ENCODE measurements at places on chromosomes 3 and 15.

GRCh38 chr3:58691997-58692396, 25.4 kb upstream of the FAM3D start:
- no peak for DNase-seq

GRCh38 chr15:29319823-29320222, 50.2 kb upstream of the NSMCE3 start:
- no peak for DNase-seq

DNA sequence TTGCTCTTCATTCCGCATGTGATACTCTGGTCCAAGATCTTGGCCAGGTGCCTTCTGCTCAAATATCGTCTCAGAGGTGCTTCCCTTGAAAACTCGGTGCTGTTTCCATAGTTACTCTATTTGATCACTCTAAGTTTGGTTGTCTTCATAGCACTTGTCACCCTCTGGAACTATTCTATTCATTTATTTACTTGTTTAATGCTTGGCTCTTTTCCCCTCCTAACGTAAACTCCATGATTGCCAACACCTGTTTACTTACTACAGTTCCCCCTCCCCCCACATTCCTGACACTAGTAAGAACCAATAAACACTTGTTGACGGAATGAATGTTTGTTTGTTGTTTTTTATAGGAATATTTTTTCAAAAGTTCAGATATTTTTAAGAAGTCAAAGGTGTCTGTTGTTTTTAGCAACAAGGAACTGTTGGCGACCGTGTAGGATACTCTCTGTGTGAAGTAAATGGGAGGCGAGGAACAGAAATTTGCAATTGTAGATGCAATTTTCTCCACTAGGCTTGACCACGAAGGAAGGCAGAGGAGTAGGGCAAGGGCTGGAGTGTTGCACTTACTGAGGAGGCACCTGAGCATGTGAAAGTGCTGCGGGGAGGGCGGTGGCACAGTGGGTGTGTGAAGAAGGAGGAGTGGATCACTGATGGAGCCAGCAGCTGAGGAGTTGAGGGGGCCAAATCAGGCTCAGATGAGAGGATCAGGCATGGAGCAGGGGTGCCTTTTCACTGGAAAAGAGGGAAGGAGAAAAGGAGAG, 48.4 kb downstream of the MOBP start:
- DNase-seq = no peak

DNA sequence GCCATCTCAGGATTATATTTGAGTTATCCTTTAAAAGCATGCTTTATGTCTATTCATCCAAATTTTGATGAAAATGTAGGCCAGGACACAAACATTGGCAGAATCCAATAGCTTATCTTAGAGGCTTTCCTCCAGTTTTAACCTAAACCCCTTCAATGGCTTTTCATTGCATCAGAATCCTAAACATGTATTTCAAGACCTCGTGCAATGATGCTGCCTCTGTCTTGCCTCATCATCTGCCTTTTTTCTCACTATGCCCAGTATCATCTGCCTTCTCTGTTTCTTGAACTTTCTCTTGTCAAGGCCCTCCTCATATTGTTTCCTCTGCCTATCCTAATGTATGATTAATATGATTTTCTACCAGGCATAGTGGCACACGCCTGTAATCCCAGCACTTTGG, 76.1 kb upstream of the MAP4 start:
- no peak for DNase-seq

- no peak for DNase-seq
Observed at GRCh38 chr3:122962149-122962548, 65.4 kb downstream of the SEMA5B start.

GRCh38 chr15:79736435-79737000, 160.3 kb downstream of the MTHFS start:
- no peak for DNase-seq

- DNase-seq = no peak
Observed at GRCh38 chr3:109384164-109384563, 46.8 kb upstream of the DPPA4 start.

DNA sequence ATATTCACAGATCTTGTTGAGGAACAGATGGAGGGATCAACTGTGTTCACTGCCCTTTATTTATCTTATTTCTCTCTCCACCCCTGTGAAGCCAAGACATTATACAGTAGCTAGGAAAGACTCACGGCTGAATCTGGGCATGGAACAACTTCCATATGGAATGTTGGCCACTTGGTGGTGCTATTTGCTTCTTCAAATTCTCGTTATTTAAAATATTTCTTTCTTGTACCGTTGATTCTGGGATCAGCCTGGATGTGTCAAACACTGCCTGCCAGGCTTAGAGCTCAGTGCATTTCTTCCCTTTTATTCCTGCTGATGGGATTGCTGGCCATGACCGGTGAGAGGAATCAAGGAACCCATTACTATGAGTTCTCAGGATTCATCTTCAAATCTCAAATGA, 17.5 kb upstream of the GASK1A start:
- peak; percentile 72 for DNase-seq

GRCh38 chr3:121985846-121986245, 36.2 kb downstream of the ILDR1 start:
- no peak for DNase-seq

- DNase-seq = no peak
Observed at GRCh38 chr3:50249457-50249856, 13.5 kb downstream of the GNAI2 start.

Measured in AG08395 (cell line).